ENCODE measurements at places on chromosomes 2 and 18.

- DNase-seq = no peak
Measured at GRCh38 chr2:3847397-3848052, 144.2 kb downstream of the DCDC2C start.

- no peak for DNase-seq
Measured at GRCh38 chr2:72138011-72138881, 9.4 kb downstream of the CYP26B1 start.

DNA sequence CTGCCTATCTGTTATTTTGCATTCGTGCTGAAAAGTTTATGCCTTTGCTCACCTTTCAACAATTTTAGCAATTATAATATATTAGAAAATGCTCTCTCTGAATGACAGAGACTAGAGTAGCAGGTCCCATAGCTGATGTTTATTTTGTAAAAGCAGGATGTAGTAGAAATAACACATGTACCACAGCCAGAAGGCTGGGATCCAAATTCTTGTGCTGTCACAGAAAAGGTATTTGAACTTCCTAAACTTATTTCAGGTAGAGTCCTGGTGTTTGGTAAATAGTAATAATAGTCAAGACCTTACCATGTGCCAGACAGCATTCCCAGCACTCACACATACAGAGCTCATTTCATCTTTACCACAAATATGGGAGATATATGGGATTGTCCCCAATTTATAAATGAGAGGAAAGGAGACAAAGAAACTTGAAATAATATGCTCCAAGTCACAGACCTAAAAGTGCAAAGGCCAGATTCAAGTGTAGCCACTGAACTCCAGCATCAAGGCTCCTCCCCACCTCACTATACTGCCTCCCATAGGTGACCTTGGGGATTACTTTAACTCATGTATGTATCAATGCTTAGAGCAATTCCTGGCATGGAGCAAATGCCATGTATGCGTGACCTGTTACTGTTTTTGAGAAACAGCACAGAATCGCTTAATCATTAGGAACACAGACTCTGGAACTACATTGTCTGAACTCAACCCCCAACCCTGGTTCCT lies 284.7 kb upstream of the RAB12 start:
- DNase-seq = no peak

DNA sequence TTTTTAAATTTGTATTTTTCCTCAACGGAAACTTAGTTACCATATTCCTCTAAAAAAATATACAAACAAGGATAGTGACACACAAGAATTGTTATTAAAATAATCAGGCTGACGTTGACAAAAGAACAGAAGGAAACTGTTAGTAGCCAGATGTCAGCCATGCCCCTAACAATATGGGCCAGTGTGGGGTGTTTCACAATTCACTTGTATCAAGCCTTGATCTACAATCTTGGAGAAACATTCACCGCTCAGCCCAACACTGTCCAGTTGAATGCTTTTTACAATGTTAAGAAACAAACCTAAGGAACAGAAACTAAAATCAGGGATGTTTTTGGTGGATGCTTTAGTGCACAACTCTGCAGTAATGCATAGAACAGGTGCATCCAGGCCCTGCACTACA lies 44.6 kb downstream of the TMEFF2 start:
- DNase-seq = no peak

DNA sequence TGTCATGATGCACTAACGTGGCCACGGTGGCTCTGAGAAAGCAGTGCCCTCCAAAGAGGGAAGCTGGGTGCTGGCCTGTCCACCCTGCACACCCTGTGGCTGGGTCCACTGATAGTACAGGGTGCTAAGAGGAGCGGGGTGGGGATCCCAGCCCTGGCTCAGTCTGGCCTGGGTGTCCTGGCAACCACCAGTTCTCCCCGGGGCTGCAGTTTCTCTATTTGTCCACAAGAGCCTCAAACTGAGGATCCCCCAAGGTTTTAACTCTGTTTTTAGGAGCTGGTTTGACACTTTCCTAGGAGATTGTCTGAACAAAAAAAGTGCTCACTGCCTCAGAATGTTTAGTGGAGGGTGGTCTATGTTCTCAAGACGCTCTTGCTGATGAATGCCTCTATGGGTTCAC lies 29.0 kb downstream of the EDAR start:
- DNase-seq = no peak

- DNase-seq = peak; percentile 1
Measured at GRCh38 chr2:240502430-240503121, 55.2 kb downstream of the ANKMY1 start.

- no peak for DNase-seq
Measured at GRCh38 chr18:13539050-13539449, 187.3 kb downstream of the FAM210A start.

- no peak for DNase-seq
Measured at GRCh38 chr2:9991221-9991620, 39.7 kb downstream of the GRHL1 start.

GRCh38 chr2:605674-606608 lies 71.3 kb downstream of the TMEM18 start:
- no peak for DNase-seq

DNA sequence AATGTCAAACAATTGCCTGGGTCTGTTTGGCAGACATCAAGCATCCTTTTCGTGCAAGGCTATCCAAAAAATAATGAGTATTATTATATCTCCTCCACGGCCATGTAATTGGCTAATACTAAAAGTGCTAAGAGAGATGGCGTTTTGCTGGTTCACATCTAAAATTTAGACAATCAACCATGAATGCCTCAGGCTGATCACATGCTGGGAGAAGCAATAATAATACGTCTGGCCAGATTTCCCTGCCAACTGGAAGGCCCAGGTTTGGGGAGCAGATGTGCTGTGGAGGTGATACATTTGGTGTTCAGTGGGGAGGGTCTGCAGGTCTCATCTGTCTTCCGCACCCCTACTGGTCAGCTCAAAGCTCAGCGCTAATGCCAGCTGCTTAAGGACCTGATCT lies 60.3 kb upstream of the CREB1 start:
- no peak for DNase-seq

DNA sequence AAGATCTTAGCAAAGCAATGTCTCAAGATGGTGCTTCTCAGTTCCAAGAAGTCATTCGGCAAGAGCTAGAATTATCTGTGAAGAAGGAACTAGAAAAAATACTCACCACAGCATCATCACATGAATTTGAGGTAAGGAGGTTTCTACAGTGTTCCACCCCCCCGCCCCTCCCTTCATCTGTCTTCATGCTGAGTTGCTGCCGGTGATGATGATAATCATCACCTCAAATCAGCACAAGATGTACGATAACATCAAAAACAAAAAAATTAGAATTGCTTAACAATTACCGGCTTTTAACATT lies 14.6 kb downstream of the UGP2 start:
- no peak for DNase-seq

- peak; percentile 12 for DNase-seq
Measured at GRCh38 chr18:77866351-77866750, 616.7 kb downstream of the GALR1 start.

GRCh38 chr2:241834527-241835210 lies 24.0 kb downstream of the PDCD1 start:
- DNase-seq = no peak

- DNase-seq = no peak
Measured at GRCh38 chr2:69835666-69836065, 6.2 kb downstream of the GMCL1 start.

- DNase-seq = no peak
Measured at GRCh38 chr18:23580677-23581367, 5.5 kb downstream of the NPC1 start.

- no peak for DNase-seq
Measured at GRCh38 chr2:70935468-70936164, at the start of gene ATP6V1B1. ATP6V1B1 (plus strand) TSS chr2:70935900; CDS start chr2:70935955, 55 bp downstream.

- no peak for DNase-seq
Measured at GRCh38 chr2:230134496-230135129, 65.9 kb upstream of the SLC16A14 start.

DNA sequence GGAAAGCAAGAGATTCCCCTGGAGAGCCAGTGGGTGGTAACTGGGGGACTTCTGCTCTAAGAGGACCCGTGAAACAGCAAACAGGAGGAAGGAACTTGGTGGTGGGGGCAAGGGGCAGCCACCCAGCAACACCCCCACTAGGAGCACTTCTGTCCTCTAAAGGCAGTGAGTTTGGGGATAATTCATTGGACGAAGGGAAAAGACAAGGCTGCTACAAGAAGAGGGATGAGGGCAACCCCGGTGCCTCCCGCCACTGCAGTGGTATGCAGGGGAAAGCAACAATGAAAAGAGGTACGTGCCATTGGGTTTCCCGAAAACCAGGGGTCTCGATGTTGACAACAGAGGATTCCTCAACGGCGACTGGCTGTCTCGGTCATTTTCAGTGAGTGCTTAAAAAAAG lies 9.1 kb downstream of the RPL31 start:
- DNase-seq = no peak

- DNase-seq = no peak
Measured at GRCh38 chr2:8418721-8419120, 263.1 kb upstream of the ID2 start.

GRCh38 chr2:193561054-193561453 lies 1366.3 kb upstream of the TMEFF2 start:
- no peak for DNase-seq

GRCh38 chr2:19989342-19989666 lies 601 bp downstream of the WDR35 start:
- no peak for DNase-seq

GRCh38 chr18:26454616-26455015 lies 93.7 kb downstream of the KCTD1 start:
- no peak for DNase-seq

GRCh38 chr2:43958397-43959275 lies 37.2 kb downstream of the LRPPRC start:
- no peak for DNase-seq

GRCh38 chr2:222672068-222672401 lies 577 bp downstream of the MOGAT1 start:
- DNase-seq = no peak

DNA sequence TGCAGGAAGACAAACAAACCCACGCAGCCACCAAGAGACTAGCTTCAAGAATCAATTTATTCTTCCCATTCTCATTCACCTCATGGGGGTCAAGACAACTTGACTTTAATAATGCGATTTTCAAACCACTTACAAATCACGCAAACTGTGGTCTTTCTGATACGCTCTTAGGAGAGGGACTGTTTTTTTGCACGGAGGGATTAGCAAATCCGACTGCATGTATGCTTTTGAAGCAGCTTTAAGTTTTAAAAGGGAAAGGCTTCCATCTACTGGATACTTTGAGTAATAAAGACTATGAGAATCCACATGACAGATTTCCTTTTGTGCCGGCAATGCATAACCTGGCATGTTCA lies 322.9 kb upstream of the KCNJ3 start:
- peak; percentile 4 for DNase-seq

- DNase-seq = no peak
Measured at GRCh38 chr2:213834331-213834730, 550.1 kb downstream of the SPAG16 start.

GRCh38 chr2:10532638-10533101 lies 84.5 kb upstream of the ODC1 start:
- DNase-seq = peak; percentile 57

GRCh38 chr2:70124983-70125480 lies 37.8 kb downstream of the PCBP1 start:
- DNase-seq = peak; percentile 87

DNA sequence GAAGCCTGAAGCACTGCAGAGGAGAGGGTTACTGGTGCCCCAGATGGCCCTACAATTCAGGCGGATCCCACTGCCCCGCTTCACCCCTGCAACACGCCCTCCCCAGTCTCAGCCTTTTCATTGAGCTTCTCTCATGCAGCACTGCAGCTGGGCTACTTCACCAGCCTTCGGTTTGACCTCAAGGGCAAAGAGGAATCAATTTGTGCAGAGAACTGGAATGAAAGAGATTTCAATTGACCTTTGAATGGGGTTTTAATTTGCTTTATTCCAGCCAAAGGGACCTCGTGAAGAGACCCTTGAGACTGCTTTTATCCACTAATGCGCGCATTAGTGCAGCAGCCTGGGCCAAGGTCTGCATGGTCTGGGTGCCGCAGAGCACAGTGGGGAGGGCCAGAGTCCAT lies 8.8 kb upstream of the POMC start:
- no peak for DNase-seq

- DNase-seq = no peak
Measured at GRCh38 chr2:127646487-127647241, 711 bp downstream of the GPR17 start.

- no peak for DNase-seq
Measured at GRCh38 chr18:48632676-48633257, 93.9 kb downstream of the CTIF start.

GRCh38 chr2:18440141-18440661 lies 120.3 kb downstream of the RDH14 start:
- no peak for DNase-seq

DNA sequence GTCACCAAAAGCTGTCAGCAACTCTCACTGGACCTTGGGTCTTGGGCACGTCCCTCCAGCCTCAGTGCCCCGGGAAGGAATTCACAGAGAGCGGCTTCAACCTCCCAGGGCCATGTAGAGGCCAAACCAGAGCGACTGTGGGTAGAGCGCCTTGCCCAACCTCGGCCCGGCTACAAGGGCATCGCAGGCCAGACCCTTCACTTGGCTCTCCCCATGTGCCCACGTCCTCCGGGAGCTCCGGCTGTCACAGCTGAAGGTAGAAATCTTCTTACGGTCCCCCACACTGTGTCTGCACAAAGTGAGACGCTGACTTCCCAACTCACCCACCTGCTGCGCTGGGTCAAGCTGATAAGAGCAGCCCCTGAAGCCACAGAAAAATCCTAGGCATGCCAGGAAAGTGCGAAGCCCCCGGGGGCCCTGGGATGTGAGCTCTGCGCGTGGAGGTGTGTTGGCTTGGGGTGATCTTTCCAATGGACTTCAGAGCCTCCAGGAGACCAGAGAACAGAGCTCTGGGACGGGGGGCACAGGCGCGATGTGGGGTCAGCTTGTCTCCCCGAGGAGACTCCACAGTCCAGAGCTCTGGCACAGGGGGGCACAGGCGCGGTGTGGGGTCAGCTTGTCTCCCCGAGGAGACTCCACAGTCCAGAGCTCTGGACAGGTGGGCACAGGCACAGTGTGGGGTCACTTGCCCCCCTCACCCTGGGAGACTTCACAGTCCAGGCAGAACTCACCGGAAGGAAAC lies 105.5 kb downstream of the RTP5 start:
- no peak for DNase-seq

- DNase-seq = peak; percentile 55
Measured at GRCh38 chr2:32135409-32135808, 30.3 kb upstream of the SLC30A6 start.

DNA sequence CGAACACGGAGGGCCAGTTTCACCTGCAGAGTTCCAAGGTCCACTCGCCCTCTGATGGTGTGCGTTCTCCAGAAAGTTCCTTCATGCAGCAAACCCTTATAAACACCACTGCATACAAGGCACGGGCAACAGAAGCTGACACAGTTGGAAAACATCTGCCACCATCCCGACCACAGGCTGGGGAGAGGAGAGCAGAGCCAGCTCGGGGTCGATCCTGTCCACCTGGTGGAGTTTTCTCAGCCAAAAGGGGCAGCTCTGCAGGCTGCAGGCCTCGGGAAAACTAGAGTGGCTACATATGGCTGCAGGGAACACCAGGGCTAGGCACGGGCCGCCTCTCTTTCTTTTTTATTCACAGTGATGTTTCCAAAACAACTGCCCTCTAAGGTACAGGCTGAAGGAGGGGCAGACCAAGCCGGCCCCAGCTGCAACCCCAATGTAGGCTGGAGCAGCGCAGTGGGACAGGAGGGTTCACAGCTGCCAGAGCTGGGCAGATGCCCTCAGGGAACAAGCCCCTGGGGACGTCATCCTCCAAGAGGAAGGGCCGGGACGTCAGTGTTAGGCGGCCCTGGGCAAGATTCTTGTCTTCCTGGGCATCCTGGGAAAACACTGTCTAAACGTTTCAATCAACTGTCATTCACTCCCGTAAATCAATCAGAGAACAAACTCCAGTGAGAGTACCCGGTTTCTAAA lies 274.7 kb downstream of the TWIST2 start:
- DNase-seq = peak; percentile 35

All from SJCRH30 (cell line).